ENCODE measurements at places on chromosomes 7 and 10.
A peak's percentile ranks its signal among the peaks of the same experiment; 100 is the strongest.

GRCh38 chr10:117441812-117442443 lies 66.7 kb upstream of the PDZD8 start:
- DNase-seq, result no peak

DNA sequence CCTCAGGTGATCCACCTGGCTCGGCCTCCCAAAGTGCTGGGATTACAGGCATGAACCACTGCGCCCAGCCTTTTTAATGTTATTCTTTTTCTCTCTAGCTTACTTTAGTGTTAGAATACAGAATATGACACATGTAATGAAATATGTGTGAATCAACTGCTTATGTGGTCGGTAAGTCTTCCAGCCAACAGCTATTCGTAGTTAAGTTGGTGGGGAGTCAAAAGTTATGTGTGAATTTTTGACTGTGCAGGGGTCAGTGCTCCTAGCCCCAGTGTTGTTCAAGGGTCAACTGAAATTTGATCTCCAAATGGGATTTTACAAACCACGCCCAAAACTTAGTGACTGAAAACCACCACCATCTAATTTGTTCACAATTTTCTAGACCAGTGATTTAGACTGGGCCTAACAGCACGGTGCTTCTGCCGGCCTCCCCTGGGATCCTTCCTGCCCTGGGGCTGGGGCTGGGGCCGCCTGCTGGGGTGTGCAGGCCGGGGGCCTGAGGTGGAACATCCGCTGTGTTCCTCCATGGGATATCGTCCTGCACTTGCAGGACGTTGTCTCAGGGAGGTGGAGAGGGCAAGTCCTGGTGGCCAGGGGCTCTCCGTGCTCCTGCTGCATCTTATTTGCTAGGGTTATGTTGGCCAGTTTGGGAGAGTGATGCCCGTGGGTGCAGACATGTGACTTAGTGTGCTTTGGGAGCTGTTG lies 24.5 kb upstream of the GRB10 start:
- DNase-seq, result no peak

DNA sequence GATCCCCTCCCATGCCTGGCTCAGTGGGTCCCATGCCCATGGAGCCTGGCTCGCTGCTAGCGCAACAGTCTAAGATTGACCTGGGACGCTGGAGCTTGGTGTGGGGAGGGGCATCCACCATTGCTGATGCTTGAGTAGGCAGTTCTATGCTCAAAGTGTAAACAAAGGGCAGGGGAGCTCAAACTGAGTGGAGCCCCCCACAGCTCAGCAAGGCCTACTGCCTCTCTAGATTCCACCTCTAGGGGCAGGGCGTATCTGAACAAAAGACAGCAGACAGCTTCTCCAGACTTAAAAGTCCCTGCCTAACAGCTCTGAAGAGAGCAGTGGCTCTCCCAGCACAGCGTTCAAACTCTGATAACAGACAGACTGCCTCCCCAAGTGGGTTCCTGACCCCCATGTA lies 31.2 kb upstream of the FFAR4 start:
- no peak for DNase-seq

DNA sequence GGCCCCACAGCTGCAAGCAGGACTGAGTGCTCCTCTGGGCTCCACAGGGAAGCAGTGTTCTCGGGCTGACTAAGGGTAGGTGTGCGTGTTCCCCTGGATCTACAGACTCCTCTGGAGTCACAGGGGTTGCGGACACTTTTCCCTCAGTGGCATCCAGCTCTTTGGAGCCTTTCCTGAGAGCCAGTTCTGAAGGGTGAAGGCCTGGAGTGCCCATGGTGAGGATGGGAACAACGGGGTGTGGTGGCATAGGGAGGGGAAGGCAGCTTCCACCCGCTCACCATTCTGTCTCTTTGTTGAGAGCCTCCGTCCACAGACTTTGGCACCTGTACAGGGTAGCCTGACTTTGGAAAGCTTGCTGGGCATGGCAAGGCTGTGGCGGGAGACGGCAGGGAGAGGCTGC lies 104.1 kb upstream of the PCBD1 start:
- DNase-seq, result no peak

GRCh38 chr7:32489788-32490126 lies 423 bp downstream of the LSM5 start:
- no peak for DNase-seq

DNA sequence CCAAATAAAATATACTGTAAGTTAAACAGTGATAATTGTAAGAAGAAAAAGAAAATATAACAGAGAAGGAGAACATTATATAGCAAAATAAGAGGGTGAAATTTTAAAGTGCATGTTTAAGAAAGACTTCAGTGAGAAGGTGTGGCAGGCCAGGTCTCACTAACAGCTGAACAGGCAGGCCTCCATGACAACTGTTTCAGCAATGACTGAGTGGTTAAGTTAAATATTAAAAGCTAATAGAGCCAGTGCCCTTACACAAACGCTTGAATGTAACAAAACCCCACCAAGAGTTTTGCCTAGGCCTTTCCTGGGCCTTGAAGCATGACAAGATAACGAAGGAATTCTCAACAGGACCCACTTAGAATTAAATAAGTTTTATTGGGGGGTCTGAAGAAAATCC lies 32.6 kb downstream of the CFAP43 start:
- no peak for DNase-seq

- no peak for DNase-seq
Measured at GRCh38 chr10:29608062-29608461, 26.7 kb downstream of the SVIL start.

- DNase-seq, result no peak
Measured at GRCh38 chr7:39969431-39969830, 19.4 kb downstream of the CDK13 start.

GRCh38 chr10:69413221-69413865 lies 3.4 kb downstream of the TACR2 start:
- peak; percentile 59 for DNase-seq

DNA sequence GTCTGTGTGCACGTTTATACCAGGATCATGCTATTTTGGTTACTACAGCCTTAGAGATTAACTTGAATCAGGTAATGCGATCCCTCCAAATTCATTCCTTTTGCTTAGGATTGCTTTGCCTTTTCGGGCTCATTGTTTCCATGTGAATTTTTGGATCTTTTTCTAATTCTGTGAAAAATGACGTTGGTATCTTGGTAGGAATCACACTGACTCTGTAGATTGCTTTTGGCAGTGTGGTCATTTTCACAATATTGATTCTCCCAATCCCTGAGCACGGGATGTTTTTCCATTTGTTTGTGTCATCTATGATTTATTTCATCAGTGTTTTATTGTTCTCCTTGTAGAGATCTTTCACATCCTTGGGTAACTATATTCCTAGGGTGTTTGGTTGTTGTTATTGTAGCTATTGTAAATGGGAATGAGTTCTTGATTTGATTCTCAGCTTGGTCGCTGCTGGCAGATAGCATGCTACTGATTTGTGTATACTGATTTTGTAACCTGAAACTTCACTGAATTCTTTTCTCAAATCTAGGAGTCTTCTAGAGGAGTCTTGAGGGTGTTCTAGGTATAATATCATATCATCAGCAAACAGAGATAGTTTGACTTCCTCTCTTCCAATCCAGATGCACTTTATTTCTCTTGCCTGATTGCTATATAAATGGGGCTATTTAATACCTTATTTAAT lies 18.2 kb downstream of the SNX8 start:
- DNase-seq, result no peak

GRCh38 chr10:44989597-44990301 lies 11.0 kb upstream of the ZNF22 start:
- no peak for DNase-seq

- DNase-seq, result no peak
Measured at GRCh38 chr10:13453896-13454295, 74.9 kb downstream of the BEND7 start.

- DNase-seq, result no peak
Measured at GRCh38 chr7:39421251-39421650, 145.0 kb upstream of the YAE1 start.

DNA sequence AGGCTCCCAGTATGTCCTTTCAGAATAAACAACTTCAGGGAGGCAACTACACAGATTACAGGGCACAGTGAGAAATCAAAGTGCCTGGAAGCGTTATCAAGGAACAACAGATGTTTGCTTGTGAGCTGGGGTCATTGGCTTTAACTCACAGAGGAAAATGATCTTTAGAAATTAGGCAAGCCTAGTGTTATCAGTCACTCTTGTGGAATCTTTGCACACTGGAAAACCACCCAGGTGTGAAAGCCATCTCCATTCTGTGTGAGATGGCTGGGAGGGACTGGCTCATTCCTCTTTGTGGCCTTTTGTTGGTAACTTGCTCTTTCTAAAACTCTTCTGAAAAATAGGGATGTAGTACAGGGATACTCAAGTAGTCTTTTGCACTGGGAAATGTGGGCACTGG lies 716.0 kb downstream of the XPNPEP1 start:
- DNase-seq, result no peak

GRCh38 chr10:97207756-97208346 lies 22.1 kb upstream of the SLIT1 start:
- no peak for DNase-seq

DNA sequence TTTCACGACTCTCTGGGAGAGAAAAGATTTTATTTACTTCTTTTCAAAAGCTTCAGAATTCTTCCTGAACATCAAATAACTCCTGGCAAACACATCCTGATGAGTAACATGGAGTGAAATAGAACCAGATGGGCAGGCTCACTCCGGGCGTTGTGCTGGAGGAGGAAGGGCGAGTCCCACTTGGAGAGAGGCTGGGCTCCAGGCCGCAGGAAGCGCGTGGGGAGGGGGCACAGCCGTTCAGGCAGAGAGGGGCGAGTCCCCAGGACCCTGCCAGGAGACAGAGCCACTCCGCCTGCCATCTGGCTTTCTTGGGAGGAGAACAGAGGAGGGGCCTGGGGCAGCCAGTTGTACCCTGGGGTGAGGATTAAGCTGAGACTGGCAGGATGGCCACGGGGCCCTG lies 265.9 kb upstream of the ZMIZ1 start:
- DNase-seq, result no peak

DNA sequence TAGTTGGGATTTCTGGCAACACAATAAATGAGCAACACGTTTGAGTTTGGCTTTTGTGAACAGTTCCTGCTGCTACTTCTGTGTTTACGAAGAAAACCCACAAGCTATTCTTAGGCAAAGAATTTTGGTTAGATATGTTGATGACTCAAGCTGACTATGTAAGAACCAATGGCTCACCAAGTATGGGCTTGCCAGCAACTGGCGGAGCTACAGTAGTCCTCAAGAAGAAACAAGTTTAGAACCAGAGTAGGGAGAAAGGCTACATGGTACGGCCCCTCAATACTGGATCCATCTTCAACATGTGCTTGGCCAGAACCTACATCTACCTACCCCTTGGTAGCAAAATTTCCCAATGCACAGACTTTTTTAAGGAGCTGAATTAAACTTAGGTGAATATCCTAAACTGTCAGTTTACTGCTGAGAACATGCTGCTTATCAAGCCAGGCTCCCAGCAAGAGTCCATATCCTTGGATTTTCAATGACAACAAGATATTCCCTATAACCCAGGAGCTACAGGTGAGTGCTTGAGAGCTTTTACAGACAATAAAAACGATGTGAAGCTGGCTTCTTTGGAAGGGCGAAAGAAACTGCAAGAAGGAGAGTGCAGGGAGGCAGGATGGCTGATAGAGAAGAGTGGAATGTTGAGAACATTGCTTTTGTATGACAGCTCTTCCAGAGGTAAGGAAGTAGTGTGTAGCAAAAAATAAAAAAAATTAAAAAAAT lies 74.3 kb upstream of the ASAH2 start:
- peak; percentile 35 for DNase-seq

GRCh38 chr7:107090457-107090856 lies 46.0 kb downstream of the PRKAR2B start:
- DNase-seq, result no peak

- no peak for DNase-seq
Measured at GRCh38 chr10:115018185-115018931, 74.8 kb upstream of the ATRNL1 start.

Data from NT2/D1 (cell line).